ENCODE measurements at places on chromosomes 2 and 18. TPM values are rescaled to one million over a fixed set of nuclear protein-coding genes. Genes with fewer than 3 reads are reported as not detected.

Gene OR6B2
- total RNA-seq = not detected

Gene RAB12
- 20.8 TPM for total RNA-seq

Gene RESP18
- total RNA-seq = not detected

Gene RAX
- total RNA-seq = not detected

Gene C2orf15
- total RNA-seq = 3.2 TPM

Gene CRYGC
- total RNA-seq = not detected

Gene TWIST2
- total RNA-seq = not detected

Gene UPP2
- total RNA-seq = not detected

Gene TMEM163
- total RNA-seq = not detected

Gene SCN7A
- total RNA-seq = not detected

Gene EVA1A
- total RNA-seq = not detected

Gene KRCC1
- total RNA-seq = 32.3 TPM

Gene GLI2
- total RNA-seq = not detected

Gene UGT1A3
- not detected for total RNA-seq

Gene RBBP8
- 1.4 TPM for total RNA-seq

Gene ELOA2
- not detected for total RNA-seq

Gene DHRS9
- 0.32 TPM for total RNA-seq
